ENCODE measurements at places on chromosomes 5 and 9. TPM values are rescaled to one million over a fixed set of nuclear protein-coding genes. Genes with fewer than 3 reads are reported as not detected.

ARSB gene
- 22.7 TPM for total RNA-seq

LCN10 gene
- total RNA-seq: 10.2 TPM

PIP5KL1 gene
- 1.2 TPM for total RNA-seq

IL4 gene
- not detected for total RNA-seq

CCL27 gene
- total RNA-seq: not detected

CCDC187 gene
- not detected for total RNA-seq

GDF9 gene
- 0.31 TPM for total RNA-seq

MAN2A1 gene
- 51.5 TPM for total RNA-seq

SLC46A2 gene
- total RNA-seq: 0.36 TPM

- no peak for DNase-seq
Measured at GRCh38 chr5:124859556-124860290, 113.3 kb upstream of the ZNF608 start.

DNA sequence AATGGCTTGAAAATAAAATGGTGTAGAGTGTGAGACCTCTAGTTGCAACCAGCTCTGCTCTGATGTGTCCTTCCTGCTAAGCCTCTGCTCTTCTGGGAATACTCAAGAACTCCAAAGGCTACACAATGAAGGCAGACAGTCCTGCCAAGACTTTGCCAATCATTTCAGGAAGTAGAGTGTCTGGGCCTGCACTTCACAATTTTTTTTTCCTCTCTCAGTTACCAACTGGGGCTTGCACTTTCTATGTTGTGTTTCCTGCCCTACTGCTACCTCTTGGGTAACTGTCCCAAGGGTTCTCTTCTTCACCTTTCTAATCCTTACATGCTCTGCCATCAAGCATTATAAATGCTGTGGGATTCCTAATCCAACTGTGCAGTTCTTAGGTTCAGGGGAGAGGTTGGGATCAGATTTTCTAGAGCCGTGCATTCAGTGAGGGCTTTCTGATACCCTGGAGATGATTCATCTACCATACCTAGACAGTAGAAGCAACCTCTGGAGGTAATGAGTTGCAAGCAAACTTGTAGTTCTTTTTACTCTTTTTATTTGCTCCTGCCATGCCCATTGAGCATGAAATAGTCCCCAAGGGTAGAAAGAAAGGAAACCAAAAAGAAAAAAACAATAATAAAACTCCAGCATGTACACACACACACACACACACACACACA, 365.9 kb downstream of the MLLT3 start:
- DNase-seq: no peak

DNA sequence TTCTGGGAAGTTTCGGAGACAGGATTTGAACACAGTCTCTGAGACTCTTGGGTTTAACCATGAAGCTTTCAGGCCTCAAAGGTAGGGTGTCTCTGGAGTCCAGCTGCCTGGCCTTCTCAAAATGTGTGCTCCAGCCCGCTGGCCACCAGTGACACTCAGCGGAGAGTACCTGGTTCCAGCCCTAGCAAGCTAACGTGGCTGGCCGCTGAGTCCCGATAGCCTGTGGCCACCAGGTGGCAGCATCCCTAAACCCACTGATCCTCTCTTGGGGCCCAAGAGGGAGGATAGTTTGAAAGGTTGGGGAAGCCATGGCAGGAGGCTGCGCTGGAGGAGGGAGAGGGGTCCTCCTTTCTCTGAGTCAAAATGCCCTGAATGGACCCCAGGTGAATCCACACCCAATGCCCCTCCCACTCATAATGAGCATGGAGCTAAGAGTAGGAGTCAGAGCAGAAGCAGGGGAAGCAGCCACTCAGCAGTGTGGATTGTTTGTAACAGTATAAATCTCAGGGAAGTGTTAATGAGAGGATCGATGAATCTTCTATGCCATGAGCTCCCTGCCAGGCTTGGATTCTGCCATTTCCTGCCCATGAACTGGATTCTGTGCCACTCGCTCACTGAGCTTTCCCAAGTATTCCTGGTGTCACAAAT, 5.4 kb upstream of the TIFAB start:
- no peak for DNase-seq

DNA sequence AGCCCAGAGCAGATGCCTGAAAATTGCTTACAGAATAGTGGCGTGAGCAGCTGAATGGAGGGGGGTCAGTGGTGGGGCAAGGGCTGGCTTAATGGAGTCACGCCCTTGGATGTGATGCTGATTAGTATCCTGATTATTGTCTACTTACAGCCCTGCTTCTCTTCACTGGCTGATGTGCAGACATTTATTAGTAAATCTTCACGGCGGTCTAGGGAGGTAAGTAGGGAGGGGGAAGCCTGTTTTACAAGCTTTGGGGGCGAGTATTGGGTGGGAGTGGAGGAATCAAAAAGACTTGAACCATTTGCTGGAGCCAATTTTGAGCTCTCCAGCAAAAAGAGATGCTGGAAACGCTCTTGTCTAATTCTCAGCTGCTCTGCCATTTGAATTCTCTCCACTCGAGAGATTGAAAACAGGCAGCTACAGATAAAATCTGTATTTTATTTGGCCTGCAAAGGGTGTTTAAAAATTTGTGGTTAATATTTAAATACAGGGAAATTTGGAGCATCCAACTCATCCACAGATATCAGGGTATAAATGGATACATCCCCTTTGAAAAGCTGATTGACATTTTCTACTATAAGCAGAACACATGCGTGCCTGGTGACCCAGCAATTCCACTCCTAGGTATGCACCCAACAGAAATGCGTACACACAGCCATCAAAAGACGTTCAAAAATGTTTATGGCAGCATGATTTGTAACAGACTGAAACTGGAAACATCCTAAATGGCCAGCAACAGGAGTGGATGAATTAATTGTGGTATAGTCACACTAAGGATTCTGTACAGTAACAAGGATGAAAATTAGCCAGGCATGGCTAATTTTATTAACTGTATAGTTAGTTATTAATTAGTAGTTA, 19.5 kb upstream of the ALDH1B1 start:
- no peak for DNase-seq

- DNase-seq: no peak
Measured at GRCh38 chr9:2593744-2594143, 27.8 kb upstream of the VLDLR start.

DNA sequence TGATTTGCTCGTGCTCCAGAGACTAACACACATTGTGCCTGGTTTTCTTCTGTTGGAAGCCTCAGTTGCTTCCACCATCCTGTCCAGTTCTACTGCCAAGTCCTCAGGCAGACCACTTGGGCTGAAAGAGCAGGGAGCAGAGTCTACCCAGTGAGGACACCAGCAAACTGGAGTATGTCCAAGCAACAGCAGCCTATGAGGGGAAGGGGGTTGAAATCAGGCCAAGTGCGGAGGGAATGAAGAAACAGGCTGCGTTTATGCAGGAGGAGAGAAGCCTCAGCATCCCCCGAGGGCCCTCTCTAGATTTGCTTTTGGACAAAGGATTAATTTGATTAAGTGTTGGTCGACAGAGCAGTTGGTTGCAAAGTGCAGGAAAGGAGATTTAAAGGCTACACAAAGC, 14.5 kb downstream of the DOCK2 start:
- DNase-seq: no peak

DNA sequence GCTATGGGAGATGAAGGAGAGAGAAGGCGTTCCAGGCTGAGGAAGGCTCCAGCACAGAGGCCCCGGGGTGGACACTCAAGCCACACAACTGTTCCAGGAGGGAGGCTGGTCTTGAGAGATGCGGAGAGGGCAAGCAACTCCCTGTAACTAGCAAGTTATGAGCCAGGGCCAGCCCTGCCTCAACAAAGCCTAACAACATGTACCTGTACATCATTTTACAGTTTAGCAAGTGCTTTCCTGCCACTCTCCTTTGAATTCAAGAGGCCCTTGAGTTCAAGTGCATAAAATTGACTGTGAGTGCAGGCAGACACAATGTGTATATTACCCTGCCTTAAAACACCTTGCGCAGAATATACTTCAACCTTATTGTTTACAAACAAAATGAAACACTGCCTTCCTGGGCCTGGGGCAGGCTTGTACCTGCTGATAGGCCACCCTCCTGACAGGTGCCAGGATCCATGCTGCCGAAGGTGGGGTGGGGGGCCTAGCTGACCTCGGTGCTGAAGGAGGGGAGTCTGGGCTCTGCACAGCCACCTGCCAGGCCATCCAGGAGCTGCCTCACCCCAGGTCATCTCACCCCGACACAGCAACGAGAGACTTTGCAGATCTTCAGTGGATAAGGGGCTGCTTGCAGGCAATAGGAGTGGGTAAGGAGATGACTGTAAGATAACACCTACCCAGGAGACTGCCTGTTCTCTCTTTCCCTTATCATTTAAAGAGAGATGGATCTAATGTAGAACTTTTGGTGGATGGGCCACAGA, 80.0 kb downstream of the PPARGC1B start:
- DNase-seq: no peak

DNA sequence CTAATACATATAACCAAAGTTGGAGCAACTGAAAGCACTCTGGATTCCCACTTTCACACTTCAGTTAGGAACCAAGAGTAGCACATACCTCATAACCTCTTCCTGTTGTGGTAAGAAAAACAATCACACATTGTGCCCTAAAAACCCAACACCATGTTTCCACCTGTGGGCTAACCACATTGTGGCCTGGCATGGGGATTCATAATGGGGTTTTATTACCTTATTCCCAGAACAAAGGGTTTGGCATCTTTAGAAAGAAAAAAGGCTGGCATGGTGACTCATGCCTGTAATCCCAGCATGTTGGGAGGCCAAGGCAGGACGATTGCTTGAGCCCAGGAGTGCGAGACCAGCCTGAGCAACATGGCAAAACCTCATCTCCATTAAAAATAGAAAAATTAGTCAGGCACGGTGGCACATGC, 60.6 kb downstream of the HSD17B3 start:
- DNase-seq: no peak

DNA sequence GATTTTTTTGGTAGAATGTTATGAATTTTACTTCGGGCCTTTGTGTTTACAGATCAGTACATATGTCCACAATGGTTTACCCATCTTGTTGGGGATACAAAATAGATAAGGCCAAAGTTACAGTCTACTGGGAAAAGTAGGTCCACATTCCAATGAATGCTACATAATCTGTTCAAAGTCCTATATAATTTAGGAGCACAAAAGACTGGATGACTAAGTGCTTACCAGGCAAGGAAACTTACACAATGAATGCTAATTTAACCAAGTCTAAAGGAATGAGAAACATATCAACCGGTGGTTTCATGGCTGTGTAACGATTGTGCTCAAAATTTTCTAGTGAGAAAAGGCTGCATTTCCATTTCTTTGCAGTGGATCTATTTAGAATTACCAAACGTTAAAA, 97.4 kb upstream of the TRPM3 start:
- no peak for DNase-seq

DNA sequence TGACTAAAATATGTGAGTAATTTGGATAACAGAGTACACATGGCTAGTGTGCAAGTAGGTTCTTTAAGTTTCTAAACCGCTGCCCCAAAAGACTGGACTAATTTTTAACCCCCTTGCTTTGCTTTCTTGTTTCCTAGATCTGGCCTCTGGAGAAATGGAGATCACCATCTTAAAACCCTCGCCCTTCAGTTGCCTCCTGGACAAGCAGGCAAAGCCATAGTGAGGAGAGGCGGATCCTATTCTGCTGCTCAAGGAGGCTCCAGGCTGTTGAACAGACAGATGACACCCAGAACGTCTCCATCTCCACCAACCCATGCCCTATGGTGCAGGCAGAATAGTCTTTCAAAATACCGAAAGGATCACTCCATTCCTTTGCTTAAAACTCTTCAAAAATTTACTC, 28.6 kb upstream of the ALDH1A1 start:
- no peak for DNase-seq

GRCh38 chr5:107893642-107894041, 222.9 kb upstream of the EFNA5 start:
- no peak for DNase-seq

DNA sequence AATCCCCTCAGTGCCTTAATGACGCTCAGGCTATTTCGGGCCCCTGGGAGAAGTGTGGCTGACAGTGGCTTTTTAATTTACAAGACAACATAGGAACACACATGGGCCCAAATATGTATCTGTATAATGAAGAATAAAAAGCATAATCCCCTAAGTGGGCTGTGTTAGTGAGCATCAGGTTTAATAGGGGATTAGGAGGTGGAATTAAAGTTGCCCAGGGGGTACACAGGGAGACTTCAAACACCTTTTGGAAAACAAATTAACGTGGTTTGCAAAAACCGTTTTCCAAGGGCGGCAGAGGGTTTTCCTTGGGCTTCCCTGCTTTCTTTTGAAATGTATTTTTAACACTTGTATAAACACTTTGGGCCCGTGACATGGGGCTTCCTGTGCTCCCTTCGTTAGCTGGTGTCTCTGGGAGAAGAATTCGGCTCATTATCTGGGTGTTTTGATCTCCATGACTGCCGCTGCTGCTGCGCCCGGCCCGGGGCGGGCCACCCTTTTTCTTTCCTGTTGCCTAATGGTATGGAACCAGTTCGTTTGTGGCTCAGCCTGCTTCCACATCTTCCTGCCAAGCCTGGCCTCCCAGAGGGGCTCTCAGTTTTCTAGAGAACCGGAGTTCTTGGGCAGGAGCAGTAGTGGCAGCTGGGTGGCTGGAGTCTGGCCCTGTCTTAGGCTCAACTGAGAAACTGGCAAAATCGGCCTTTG, 173.0 kb downstream of the MACROH2A1 start:
- no peak for DNase-seq

DNA sequence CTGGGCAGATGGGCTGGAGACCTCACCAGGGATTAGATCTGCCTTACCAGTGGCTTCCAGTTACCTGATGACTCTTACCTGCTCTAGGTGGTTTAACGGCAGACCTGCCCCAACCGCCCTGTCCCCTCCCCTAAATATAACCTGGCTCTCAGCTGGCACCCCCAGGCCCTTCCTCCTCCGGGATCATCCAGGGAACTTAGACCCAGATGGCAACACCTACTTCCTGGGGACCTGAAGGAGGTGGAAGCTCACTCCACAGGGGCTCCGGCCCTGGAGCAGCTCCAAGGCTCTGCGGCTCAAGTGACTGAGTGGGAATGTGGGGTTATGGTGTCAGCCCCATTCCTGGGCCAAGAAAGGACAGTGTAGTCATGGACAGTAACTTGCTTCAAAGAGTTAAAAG, 130.4 kb downstream of the OLFM1 start:
- no peak for DNase-seq

GRCh38 chr9:135849181-135849580, 58.2 kb downstream of the CAMSAP1 start:
- DNase-seq: no peak

- no peak for DNase-seq
Measured at GRCh38 chr5:124662181-124662781, 84.2 kb downstream of the ZNF608 start.

GRCh38 chr5:168314735-168315411, 23.4 kb downstream of the WWC1 start:
- peak; percentile 39 for DNase-seq
